Fibroblast of the aortic adventitia (primary cell): ENCODE measurements at places on chromosomes 11 and 22.

DNA sequence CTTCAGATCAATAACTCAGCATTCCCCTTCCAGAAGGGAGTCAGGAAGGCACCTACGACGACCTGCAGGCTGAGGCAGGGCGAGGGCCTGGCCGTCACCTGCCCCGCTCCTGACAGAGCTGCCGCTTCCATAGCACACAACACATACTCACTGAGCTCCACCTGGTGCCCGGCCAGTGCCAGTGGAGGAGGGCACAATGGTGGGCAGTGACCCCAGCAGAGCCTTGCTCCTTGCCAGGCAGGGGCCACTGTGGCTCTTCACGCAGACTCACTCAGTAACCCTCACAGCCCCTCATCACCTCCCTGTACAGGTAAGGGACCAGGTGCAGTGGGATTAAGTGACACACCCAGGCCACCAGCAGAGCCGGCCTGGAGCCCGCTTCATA, 24.6 kb downstream of the LRFN4 start:
- no peak for DNase-seq

GRCh38 chr11:48193876-48194275, 22.7 kb upstream of the OR4B1 start:
- DNase-seq = peak; percentile 60

DNA sequence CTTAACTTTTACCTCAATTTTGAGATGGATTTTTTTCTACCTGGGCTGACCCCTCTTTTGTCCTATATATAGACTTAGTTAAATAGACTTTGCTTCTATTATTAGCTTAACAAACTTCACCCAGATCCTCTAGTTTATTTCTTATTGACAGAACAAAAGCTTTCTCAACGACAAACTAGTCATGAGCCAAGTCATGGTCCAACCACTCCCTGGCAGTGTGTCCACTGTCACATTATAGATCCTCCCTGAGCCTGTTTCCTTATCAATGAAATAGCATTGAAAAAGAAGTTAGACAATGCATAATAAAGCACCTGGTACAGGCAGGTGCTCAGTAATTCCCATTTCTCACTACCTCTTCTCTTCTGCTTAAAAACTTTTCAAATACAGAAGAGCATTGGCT, 155.1 kb downstream of the SPON1 start:
- DNase-seq = no peak

GRCh38 chr22:22800716-22801115, 86.9 kb upstream of the IGLL5 start:
- peak; percentile 16 for DNase-seq

GRCh38 chr11:123181767-123182500, 13.1 kb downstream of the CLMP start:
- no peak for DNase-seq

DNA sequence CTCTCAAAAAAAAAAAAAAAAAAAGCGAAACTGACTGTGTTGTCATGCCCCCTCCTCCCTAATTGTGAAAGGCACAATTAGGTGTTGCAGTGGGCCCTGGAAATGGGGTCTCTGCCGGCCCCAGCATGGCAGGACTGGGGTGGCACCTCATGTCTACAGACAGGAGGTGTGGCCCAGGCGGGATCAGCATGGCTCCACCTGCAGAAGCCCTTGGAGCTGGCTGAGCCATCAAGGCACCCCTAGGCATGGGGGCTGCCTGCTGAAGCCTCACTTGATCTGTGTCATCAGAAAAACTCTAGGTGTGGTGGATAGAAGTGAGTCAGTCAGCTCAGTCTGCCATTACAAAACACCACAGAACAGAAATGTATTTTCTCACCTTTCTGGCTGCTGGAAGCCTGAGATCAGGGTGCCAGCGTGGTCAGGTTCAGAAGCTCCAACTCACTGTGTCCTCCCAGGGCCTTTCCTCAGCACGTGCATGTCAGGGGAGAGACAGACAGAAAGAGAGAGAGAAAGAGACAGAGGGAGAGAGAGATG, 10.1 kb upstream of the B4GALNT4 start:
- DNase-seq = no peak
